ENCODE measurements at places on chromosomes 4 and X.

DNA sequence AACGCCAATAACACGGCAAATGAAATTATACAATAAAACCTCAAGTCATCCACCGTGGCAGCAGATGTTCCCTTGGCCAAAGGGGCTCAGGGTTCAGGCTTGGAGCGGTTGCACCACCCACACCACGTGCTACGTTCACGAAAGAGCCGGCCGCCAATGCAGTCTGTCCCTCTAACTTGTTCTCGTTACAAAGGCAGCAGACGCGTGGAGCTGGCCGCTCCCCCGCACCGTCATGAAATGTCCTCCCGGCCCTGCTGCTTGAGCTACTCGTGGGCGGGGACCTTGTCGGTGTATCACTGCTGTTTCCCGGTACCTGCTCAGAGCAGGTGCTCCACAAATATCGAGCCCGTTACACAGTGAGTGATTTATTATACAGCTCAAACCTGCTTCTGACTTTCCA lies 36.4 kb upstream of the MAN2B2 start:
- H3K27me3 ChIP-seq = peaks cover 6% of the 10 kb centered on the region
- DNase-seq = no peak
- H3K4me1 ChIP-seq = no peaks in the 10 kb centered on the region
- H3K36me3 ChIP-seq = no peaks in the 10 kb centered on the region
- no peak overlapping the region for H3K4me3 ChIP-seq

DNA sequence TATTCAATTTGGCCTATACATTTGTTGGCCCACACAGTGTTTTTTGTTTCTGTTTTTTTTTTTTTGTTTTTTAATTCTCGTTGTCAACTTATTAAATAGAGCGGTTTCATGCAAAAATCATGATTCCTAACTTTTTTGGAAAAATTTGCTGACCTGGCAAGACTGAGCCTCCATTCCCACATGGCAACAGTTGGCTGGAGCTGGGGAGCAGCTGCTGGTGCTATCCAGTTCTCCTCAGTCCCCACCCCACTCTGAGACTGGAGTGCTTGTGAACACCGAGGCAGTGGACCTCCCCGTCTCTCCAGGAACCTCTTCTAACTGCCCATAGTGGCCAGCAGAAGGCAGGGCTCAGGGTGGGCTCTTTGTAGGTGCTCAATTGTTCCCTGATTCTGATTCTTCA lies 95.7 kb upstream of the OTUD4 start:
- H3K27me3 ChIP-seq = no peaks in the 10 kb centered on the region
- no peaks in the 10 kb centered on the region for H3K4me1 ChIP-seq
- no peak for DNase-seq
- H3K27ac ChIP-seq = no peak overlapping the region

DNA sequence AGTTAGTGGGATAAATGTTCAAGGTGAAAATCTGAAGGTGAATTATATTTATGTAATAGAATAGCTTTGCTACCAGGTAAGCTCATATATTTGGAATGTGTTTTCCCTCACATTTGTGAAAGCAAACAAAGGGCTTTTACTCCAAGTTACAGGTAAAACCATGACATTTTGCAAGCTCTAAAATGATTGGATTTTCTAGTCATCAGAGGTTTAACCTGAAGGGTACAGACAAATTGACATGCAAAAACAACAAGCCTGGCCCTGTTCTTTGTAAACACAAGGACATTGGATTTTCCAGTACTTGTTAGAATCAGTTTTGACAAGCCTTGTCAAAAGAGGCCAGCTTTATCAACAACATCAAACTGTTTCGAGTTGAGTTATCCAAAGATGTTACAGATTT lies 51.7 kb downstream of the ZFX start:
- H3K36me3 ChIP-seq = no peaks in the 10 kb centered on the region
- H3K27ac ChIP-seq = no peak overlapping the region
- no peak overlapping the region for H3K4me3 ChIP-seq
- H3K27me3 ChIP-seq = no peaks in the 10 kb centered on the region
- H3K4me1 ChIP-seq = no peaks in the 10 kb centered on the region

DNA sequence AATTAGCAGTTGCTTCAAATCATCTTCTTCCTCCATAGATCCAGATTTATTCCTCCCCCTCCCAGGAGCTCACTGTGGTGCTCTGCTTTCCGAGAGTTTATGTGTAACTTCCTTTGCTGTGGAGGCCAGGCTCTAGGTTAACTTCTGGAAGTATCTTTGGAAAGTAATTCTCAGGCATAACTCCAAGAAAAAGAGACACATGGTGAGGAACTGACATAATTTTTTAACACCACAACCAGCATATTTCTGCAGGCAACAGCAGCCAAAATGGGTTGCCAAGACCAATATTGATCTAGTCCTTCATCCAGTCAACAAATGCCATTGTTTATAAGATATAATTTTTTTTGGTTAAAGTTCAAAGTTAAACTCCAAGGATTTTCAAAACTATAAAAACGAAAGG lies 114.5 kb upstream of the RBPJ start:
- H3K27ac ChIP-seq = no peak overlapping the region
- peak; percentile 38 for DNase-seq
- no peaks in the 10 kb centered on the region for H3K36me3 ChIP-seq
- H3K27me3 ChIP-seq = no peaks in the 10 kb centered on the region

DNA sequence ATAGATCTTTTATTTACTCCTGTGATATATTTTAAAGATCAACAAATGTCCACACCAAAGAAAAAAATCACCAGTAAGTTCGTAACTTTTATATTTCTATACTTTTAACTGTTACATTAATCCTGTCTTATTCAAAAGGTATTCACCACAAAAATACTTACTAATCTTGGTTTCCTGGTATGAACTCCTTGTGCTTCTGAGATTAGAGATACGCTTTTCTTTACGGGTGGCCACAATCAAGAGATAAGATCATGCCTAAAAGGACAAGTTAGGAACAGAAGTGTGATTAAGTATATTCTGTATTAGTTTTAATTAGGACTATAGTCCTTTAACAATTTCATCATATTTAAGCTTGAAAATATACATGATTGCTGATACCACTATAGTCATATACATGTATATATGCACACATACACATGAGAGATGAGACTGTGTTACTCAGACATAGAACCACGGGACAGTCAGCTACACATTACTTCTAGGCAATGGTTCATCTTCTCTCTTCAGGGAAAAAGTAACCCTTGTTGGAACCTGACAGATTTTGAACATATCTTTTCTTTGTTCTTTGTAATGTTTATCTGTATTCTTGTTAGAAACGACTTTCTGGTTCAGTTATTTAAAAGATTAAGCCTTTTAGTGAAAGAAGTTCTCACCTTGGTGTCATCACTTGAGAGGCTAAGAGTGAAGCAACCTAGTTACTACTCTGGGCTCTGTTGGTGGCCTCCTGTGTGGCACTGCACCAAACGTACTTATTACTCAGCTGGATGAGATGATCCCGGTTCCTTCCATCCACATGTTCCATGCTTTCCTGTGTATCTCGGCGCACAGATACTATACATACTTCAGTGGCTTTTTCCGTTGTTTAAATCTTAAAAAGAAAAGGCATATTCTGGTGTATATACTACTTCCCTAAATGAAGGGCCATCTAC lies 146.1 kb downstream of the CBR4 start:
- H3K27ac ChIP-seq = no peak overlapping the region
- H3K4me3 ChIP-seq = no peak overlapping the region
- no peaks in the 10 kb centered on the region for H3K4me1 ChIP-seq
- no peaks in the 10 kb centered on the region for H3K27me3 ChIP-seq

- no peak overlapping the region for H3K4me3 ChIP-seq
- H3K27ac ChIP-seq = no peak overlapping the region
- DNase-seq = peak; percentile 29
- H3K27me3 ChIP-seq = no peaks in the 10 kb centered on the region
- H3K36me3 ChIP-seq = no peaks in the 10 kb centered on the region
Observed at GRCh38 chrX:108261549-108262203, 170.1 kb downstream of the ATG4A start.

GRCh38 chrX:78303086-78303485 lies 24.3 kb downstream of the CYSLTR1 start:
- no peak for DNase-seq
- H3K4me3 ChIP-seq = no peak overlapping the region
- H3K36me3 ChIP-seq = no peaks in the 10 kb centered on the region
- no peaks in the 10 kb centered on the region for H3K27me3 ChIP-seq
- H3K4me1 ChIP-seq = no peaks in the 10 kb centered on the region

DNA sequence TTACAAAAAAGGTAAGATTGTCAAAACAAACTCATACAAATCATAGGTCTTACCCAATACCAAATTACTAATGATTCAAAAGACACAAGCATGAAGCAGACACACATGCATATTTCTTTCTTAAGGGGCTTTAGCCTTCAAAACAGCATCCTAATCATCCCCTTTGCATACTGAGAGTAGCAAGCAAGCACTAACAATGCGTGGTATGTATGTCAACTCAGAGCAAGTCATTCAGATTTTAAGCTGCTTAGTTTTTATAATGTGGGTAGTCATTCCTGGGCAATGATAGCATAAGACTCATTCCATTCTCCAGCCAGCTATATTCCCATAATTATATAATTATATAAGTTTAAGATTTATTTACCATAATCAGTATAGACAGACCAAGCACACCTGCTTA lies 219.6 kb downstream of the DKK2 start:
- no peaks in the 10 kb centered on the region for H3K36me3 ChIP-seq
- no peak overlapping the region for H3K27ac ChIP-seq
- no peak for DNase-seq
- no peaks in the 10 kb centered on the region for H3K4me1 ChIP-seq
- H3K27me3 ChIP-seq = no peaks in the 10 kb centered on the region

DNA sequence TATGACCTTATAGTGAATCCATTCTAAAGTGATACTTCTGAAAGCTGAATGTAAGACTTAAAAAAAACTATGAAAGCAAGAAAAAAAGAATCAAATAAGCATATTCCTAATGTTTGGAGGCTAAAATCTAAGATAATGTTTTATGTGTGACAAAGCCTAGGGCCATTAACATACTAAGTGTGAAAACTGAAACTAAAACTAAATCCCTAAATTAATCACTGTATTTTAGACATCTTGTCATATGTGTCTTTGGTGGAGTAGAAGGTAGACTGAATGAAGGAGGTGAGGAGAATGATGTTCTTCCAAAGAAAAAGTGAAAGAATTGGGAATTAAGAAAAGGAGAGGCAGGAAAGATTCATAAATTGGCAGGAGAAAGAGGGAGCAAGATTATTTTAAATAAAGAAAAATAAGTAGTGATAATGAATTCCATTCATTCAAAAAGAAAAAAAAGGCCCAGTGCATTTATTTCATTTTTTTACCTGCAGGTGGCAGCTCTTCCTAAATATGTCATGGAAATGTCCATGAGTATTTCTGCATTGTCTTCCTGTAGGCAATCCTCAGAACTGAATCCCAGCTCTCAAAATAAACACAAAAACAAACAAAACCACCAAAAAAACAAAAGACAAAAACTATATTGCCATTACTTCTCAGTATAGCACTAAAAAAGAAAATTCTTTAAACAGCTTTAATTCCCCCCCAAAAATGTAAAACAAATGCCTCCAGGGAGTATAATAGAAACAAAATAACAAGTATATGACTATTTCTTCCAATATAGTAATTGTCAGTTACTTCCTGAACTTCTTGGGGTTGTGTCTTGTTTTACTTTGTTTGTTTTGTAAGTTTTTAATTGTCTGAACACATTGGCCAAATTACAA lies 17.0 kb upstream of the AP1AR start:
- no peaks in the 10 kb centered on the region for H3K36me3 ChIP-seq
- H3K4me3 ChIP-seq = no peak overlapping the region
- no peaks in the 10 kb centered on the region for H3K27me3 ChIP-seq
- no peaks in the 10 kb centered on the region for H3K4me1 ChIP-seq
- no peak overlapping the region for H3K27ac ChIP-seq

DNA sequence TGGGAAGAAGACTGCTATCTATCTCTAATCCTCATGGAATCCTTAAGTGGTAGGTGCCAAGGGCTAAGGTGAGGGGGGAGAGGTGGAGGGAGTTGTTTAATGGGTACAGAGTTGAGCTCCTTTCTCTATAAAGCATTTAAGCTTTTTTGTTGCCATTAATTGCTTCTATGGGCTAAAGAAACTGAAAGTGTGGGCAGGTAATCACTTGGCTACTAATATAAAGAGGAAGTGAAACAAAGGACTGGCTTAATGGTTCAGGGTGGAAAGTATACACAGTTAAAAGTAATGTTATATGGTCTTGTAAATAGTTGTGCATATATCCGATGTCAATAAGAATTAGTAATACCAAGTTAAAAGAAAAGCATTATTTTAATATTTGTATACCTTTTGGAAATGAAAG lies 83.9 kb downstream of the POLA1 start:
- H3K27ac ChIP-seq = no peak overlapping the region
- no peaks in the 10 kb centered on the region for H3K36me3 ChIP-seq
- no peak overlapping the region for H3K4me3 ChIP-seq
- H3K4me1 ChIP-seq = no peaks in the 10 kb centered on the region

- no peak overlapping the region for H3K27ac ChIP-seq
- no peaks in the 10 kb centered on the region for H3K36me3 ChIP-seq
- DNase-seq = no peak
- no peaks in the 10 kb centered on the region for H3K4me1 ChIP-seq
- no peak overlapping the region for H3K4me3 ChIP-seq
- H3K27me3 ChIP-seq = peaks cover 2% of the 10 kb centered on the region
Observed at GRCh38 chr4:61520681-61521160, 320.6 kb downstream of the ADGRL3 start.

DNA sequence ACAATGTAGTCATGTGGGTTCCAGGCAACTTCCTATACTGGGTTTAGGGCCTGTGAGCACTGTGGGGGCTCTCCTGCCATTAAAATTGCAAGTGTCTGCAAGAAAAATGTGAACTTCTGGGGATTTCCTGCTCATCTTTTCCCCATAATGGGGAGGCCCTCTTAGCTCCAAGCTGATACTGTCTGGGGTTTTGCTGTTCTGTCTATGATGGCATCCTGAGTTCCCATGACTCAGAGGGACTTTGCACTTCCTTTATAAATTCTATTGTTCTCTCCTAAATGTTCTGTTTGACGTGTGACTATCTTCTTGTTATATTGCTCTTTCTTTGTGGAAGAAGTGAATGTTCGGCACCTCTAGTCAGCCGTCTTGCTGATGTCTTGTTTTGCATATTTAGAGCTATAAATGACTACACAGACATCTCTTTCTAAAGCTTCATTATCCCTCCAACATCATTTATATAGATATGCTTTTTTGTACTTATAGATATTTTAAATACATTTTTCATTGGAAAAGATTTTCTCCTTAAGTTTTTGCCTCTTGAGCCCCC lies 465.8 kb downstream of the NAF1 start:
- H3K4me1 ChIP-seq = no peaks in the 10 kb centered on the region
- no peak overlapping the region for H3K27ac ChIP-seq
- H3K36me3 ChIP-seq = no peaks in the 10 kb centered on the region
- DNase-seq = no peak
- no peaks in the 10 kb centered on the region for H3K27me3 ChIP-seq
- H3K4me3 ChIP-seq = no peak overlapping the region

GRCh38 chrX:143945171-143945570 lies 61.3 kb downstream of the UBE2NL start:
- H3K27ac ChIP-seq = no peak overlapping the region
- DNase-seq = no peak
- no peaks in the 10 kb centered on the region for H3K27me3 ChIP-seq
- no peak overlapping the region for H3K4me3 ChIP-seq

- H3K4me3 ChIP-seq = no peak overlapping the region
- H3K27me3 ChIP-seq = no peaks in the 10 kb centered on the region
- H3K4me1 ChIP-seq = no peaks in the 10 kb centered on the region
- H3K27ac ChIP-seq = no peak overlapping the region
Observed at GRCh38 chrX:74911494-74911893, 13.8 kb downstream of the NEXMIF start.

GRCh38 chr4:128221586-128221985 lies 66.0 kb downstream of the PGRMC2 start:
- no peak overlapping the region for H3K4me3 ChIP-seq
- no peak for DNase-seq
- H3K36me3 ChIP-seq = no peaks in the 10 kb centered on the region
- H3K27me3 ChIP-seq = no peaks in the 10 kb centered on the region
- no peaks in the 10 kb centered on the region for H3K4me1 ChIP-seq

- H3K36me3 ChIP-seq = no peaks in the 10 kb centered on the region
- H3K27me3 ChIP-seq = no peaks in the 10 kb centered on the region
- no peak overlapping the region for H3K27ac ChIP-seq
- no peaks in the 10 kb centered on the region for H3K4me1 ChIP-seq
Observed at GRCh38 chrX:19659929-19660328, 144.6 kb upstream of the MAP3K15 start.
